NCI-H1930 (cell line): ENCODE measurements at places on chromosomes 7 and 10.
A peak's percentile ranks its signal among the peaks of the same experiment; 100 is the strongest.

- DNase-seq, result no peak
Observed at GRCh38 chr7:2260820-2261219, 18.8 kb downstream of the NUDT1 start.

DNA sequence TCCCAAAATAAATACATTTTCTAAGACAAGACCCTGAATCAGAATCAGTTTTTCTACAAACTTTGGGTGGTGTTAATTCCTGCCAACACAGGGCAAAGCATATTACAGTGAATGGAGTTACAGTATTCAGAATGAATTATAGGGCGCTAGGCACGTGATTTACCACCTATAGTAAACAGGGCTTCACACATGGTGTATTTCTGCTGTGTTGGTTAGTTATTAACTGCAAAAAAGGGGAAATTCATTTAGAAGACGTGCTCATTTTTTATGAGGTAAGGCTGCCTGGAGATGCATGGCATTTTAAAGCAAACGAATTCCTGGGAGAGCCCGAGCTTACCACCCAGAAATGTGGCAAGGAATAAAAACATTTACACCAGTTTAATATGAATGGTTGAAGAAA lies 393.8 kb downstream of the LRMDA start:
- no peak for DNase-seq

DNA sequence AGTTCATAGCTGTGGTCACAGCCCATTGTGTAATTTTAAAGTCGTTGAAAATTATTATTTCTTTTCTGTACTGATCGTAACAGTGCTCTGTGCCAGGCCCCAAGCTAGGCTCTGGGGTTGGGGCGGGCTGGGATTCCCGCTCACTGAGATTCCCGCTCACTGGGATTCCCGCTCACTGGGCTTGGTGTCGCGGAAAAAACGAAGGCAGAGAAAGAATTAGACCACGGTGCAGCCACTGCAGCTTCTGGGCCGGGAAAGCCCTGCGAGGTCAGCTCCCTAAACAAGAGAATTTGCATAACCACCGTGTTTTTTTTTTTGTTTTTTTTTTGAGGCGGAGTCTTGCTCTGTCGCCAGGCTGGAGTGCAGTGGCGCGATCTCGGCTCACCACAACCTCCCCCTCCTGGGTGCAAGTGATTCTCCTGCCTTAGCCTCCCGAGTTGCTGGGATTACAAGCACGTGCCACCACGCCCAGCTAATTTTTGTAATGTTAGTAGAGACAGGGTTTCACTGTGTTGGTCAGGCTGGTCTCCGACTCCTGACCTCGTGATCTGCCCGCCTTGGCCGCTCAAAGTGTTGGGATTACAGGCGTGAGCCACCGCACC lies 31.2 kb downstream of the FOXK1 start:
- DNase-seq, result no peak

DNA sequence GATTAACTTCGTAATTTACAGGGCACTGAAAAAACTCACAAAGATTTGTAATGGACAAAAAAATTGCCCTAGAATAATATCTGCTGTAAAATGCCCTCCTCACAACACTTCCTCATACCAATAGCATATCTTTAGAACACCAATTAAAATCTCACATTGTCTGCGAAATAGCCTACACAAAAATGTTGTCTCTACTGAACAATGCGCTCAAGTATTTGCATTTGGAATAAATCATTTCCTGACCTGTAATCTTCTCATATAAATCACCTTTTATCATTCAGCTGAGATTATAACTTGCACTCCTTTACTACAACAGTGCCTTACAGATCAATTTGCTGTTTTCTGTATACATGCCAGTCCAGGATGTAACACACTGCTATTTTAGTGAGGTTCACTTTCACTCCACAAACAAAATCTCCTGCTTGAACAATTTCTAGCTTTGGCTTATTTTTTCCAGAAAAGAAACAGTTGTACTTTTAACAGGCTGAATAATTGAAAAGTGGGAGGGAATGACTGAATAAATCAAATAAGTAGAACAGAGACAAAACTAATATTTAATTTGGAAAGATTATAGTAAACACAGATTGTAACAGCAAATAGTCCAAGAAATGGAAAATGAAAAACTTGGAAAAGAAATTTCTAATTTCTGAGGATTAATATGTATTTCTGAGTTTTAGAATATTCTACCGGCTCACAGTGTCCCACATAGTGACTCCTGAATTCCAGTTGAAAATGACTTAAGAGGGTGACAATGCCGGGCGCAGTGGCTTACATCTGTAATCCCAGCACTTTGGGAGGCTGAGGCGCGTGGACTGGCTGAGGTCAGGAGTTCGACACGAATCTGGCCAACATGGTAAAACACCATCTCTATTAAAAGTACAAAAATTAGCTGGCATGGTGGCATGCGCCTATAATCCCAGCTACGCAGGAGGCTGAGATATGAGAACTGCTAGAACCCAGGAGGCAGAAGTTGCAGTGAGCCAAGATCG lies 30.6 kb downstream of the JMJD1C start:
- DNase-seq, result no peak

GRCh38 chr10:17229967-17230682 lies 2.1 kb downstream of the VIM start:
- peak; percentile 17 for DNase-seq

DNA sequence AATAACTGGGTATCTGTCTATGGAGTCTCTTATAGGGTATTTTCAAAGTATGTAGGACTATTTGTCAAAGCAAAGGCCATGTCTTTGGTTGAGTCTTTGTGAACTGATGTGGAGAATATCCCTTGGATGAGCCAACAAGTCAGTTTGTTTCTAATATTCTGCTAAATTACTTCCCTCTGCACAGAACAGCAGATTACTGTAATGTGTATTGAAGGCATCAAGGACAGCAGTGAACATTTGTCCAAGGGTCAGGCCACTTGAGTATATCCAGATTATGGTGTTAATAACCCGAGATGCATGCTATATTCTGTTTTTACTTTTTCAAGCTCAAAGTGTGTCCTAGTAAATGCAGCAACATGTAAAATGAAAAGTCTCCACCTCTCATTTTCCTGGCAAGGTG lies 144.2 kb upstream of the GLI3 start:
- no peak for DNase-seq

GRCh38 chr10:49633327-49634068 lies 19.7 kb downstream of the CHAT start:
- DNase-seq, result no peak

DNA sequence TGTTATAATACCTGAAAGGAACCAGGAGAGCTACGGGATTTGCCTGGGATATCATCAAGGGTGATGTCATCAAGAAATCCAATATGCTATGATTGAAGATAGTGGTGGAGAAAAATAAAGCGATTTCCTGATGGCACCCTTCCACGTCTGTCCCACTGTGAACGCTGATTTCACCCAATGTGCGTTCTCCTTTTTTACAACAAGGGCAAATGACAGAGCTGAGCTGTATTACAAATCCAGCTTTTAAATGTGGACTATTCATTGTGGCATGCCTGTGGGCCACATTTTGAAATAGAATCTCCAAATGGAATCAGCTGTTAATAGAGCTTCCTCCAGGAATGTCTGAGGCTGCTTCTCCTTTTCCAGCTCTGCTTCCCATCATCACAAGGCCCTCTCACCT lies 23.3 kb downstream of the SLC13A4 start:
- no peak for DNase-seq

DNA sequence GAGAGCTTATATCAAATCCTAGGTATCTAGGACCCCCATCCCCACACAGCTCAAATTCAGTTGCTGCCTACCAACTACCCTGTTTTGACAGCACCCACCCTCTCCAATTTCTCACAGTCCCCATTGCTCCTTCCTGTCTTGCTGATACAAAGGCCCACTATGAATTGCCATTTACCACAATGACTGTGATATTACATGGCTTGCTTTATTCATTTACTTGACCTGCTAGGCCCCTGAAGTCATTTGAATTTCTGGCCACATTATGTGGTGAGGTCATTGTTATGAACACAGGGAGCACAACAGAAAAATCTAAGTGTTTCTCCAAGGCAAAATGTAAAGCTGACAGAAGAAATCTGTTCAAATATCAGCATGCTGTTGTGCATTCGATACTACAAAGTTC lies 101.4 kb downstream of the PPP1R17 start:
- DNase-seq, result no peak

DNA sequence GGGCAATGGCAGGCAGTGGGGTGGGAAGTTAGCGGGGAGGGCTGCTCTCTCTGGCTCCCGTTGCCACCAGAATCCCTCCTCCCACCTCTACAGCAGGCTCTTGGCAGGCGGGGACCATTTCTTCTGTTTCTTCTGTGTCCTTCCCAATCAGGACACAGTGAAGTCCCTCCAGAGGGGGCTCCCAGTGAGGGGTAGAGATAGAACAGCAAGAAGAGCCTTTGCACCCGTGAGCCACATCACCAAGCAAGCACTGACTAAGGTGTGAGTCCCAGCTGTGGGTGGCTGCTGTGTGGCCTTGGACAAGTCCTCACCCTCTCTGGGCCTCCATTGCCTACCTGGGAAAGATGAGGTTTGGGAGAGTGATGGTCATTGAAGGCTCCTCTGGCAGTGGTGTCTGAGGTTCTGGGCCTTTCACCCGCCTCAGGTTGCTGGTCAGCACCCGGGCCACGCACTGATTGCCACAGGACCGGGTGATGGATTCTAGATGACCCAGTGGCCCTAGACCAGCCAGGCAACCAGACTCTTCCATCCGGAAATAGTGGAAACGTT lies 26.0 kb upstream of the PCBD1 start:
- DNase-seq, result no peak

- DNase-seq, result no peak
Observed at GRCh38 chr7:15874774-15875173, 188.3 kb upstream of the MEOX2 start.
